ENCODE measurements at places on chromosomes 16 and 17.

- DNase-seq = no peak
Observed at GRCh38 chr17:82884341-82884969, 44.6 kb upstream of the ZNF750 start.

GRCh38 chr17:1999557-2000251 lies 25.4 kb downstream of the RTN4RL1 start:
- DNase-seq = no peak

DNA sequence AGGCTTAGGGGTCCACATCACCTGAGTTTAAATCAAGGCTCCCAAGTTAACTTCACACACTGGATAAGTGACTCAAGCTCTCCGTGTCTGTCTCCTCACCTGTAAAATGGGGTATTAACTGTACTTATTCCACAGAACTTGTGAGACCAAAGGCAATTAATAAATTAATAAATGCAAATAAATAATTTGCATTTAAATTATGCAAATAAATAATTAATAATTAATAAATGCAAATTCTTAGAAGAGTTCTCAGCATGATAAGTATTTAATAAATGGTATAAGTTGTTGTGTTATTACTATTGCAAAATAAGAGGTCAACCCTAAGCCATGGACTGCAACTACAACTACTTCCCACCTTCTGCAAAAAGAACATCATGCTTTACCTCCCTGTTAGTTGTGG lies 13.7 kb upstream of the CXCL16 start:
- DNase-seq = no peak

- no peak for DNase-seq
Observed at GRCh38 chr16:12682432-12683165, 121.1 kb downstream of the CPPED1 start.

DNA sequence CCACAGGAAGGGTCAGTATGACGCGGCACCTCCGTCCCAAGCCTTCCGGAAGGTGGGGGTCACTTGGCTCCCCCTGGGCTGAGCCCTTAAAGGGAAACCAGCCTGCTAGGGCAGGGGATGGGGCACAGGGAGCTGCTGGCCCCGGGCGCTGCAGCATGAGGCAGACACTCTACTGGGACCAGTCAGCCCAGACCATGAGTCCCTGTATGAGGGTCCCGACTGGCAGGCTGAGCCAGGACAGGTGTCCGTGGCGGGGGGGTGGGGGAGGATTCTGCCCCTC lies 43.4 kb upstream of the ZC3H18 start:
- no peak for DNase-seq

GRCh38 chr16:11236461-11237254 lies 19.3 kb downstream of the SOCS1 start:
- DNase-seq = no peak

DNA sequence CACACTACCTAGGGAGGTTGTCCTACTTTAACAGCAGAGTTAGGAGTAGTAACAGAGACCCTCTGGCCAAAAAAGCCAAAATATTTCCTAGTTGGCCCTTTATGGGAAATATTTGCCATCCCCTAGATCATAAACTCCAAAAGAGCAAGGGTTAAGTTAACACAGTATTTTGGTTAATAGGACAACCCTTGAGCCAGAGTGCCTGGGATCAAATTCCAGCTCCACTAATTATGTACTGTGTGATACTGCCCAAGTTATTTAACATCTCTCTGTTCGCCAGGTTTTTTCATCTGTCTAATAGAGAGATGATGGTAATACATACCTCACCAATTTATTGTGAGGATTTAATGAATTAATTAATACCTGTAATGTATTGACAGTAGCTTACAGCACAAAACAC lies 767.4 kb downstream of the KCNJ2 start:
- DNase-seq = no peak

GRCh38 chr16:17448640-17449638 lies 21.8 kb downstream of the XYLT1 start:
- DNase-seq = no peak

DNA sequence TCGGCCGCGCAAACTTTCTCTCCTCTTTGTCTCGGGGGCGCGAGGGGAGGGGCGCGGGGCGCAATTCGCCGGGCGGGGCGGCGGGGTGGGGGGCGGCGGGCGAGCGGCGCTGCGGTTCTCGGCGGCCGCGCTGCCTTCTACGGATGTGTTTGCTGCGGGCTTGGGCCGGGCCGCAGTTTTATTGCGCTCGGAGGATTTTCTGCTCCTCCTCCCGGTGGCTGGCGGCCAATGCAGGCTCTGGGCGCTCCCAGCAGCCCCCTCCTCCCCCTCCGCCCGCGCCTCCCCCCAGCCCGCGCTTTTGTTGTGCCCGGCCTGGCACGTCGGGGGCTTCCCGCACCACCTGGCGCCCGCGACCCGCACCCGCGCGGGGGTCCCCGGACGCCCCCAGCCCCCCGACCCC lies at the start of gene TIMP2:
Gene TIMP2, minus strand, starts transcription at position 154 of the 400 bp plus-strand sequence. CDS start 299 bp downstream, outside the sequence.
- DNase-seq = peak; percentile 26

DNA sequence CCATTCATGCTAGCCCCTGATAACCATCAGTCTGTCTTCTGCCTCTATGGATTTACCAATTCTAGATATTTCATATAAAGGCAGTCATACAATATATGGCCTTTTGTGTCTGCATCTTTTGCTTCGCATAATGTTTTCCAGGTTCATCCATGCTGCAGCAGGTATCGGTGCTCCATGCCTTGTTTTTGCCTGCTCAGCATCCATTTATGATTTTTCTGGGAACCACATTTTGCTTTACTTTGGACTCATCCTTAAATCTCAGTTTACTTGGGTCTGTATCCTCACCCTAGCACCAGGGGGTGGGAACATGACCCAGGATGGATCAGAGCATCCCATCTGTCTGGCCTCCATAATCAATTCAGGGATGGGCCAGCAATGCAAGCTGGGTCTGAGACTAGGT lies 325.7 kb downstream of the XYLT1 start:
- no peak for DNase-seq

DNA sequence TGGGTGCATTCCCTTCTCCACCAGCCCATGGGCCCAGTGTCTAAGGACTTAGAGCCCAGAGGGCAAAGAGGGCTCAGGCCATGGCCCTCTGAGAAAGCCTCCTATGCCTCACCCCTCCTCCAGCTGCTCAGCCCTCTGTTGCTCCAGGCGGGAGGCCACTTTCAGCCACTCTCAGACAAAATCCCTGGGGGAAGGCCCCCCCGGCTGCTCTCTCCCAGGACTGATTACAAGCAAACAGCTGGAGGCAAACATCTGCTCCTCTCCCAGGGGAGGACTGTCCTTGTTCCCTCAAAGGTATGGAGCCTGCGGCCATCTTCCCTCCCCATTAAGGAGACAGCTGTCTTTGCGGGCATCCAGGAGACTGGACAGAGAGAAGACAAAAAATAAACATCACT lies 54.9 kb upstream of the DLX4 start:
- DNase-seq = no peak
